Urothelium cell line (cell line): ENCODE measurements at places on chromosomes 6 and 20.

GRCh38 chr6:131773284-131773950 lies 34.4 kb upstream of the ENPP1 start:
- DNase-seq: no peak

GRCh38 chr6:19159089-19159488 lies 678.1 kb upstream of the ID4 start:
- no peak for DNase-seq

DNA sequence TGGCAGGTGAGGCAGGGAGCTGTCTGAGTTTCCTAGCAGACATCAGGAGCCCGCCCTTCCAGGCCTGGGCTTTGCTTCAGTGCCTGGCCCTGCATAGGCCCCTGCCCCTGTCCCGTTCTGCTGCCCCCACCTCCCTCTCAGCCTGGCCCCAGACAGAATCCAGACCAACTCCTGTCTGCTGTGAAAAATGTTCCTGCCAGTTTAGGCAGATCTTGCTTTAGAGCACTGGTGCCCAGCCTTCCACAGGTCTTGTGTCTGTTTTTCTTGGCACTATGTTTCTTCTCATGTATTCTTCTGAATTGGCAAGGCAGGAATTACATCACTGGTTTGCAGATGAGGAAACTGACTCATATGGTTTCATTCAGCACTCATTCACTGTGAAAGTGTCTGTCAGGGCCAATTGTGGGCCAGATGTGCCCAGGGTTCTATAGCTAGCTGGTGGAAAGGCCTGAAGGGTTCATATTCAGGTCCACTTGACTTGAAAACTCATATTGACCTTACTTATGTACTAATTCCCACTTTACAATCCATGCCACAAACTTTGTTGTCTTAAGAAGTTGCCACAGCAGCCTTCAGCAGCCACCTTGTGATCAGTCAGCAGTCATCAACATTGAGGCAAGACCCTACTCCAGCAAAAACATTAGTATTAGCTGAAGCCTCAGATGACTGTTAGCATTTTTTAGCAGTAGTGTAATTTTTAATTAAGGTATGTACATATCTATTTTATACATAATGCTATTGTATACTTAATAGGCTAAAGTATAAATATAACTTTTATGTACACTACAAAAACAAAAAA lies 40.5 kb downstream of the HLA-F start:
- peak; percentile 16 for DNase-seq

DNA sequence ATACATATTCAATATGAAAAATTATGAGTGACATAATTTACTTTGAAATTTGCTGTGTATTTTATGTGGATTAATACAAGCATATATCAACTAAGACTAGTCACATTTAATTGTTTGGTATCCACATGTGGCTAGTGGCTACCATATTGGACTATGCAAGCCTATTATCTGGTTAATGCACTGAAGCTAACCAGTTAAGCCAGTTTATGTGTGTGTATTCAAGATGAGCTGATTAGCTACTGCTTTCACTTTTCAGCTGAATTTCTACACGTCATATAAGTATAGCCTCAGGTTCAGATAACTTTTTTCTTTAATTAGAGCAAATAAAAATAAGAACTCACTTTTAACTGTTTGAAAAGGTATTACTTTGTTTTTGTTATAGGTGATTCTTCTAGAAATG lies 903.7 kb downstream of the TFAP2A start:
- no peak for DNase-seq

GRCh38 chr6:147382945-147383554 lies 125.4 kb upstream of the SAMD5 start:
- peak; percentile 12 for DNase-seq

DNA sequence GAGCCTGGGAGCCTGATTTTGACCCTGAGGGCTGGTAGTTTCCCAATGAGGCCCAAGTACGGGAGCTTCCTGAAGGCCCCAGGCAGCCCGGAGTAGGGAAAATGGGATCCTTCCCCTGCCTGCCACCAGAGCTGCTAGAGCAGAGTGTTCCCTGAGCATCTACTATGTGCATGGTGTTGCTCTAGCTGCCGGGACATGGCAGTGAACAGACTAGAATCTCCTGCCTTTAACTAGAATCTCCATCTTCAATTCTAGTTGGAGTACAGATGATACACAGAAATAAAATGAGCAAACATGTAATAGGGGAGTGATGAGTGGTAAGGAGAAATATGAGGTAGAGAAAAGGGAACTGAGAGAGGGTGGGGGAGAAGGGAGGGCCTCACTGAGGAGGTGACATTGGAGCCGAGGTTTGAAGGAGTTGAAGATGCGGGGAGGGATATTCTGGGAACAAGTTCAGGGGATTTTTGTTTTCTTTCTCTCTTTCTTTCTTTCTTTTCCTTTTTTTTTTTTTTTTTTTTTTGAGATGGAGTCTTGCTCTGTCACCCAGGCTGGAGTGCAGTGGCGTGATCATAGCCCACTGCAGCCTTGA lies 18.5 kb downstream of the VSTM2L start:
- DNase-seq: no peak

- DNase-seq: no peak
Measured at GRCh38 chr6:22222469-22222868, 74.4 kb downstream of the PRL start.

GRCh38 chr6:39934131-39934757 lies at the start of gene MOCS1:
Gene MOCS1, minus strand, starts transcription at chr6:39934462. Its CDS starts 45 bp downstream, at chr6:39934417.
- peak; percentile 91 for DNase-seq

DNA sequence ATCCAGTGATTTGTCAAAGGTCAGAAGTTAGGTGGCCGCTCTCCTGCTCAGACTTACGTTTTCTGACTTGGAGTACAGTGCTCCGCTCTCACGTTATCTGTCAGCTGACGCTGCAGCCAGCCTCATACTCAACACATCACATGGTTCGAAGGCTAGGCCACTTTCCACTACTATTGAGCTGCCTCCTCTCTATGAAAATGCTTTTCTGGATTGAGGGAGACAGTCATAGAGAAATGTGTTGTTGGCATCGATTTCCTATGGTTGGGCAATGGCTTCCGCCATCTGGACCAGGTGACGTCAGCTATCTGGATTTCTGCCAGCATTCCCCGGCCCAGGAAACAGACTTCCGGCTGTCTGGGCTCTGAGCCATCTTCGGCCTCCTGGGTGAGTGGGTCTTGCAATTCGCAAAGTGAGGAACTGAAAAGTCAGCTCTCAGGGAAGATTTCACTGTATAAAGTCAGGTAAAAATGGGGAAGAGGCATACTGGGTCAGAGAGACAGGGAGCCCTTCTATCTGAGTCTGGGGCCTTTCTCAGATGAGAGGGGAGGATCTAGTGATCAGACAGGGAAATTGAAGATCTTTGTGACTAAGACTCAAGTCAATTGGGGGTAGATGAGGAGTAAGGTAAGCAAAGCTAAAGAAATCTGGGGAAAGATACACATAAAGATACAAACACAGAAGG lies 37.5 kb upstream of the IER3 start:
- peak; percentile 86 for DNase-seq

GRCh38 chr6:2866171-2866846 lies 24.6 kb upstream of the SERPINB1 start:
- no peak for DNase-seq

- DNase-seq: no peak
Measured at GRCh38 chr20:3752386-3752759, 15.2 kb downstream of the ADISSP start.

- no peak for DNase-seq
Measured at GRCh38 chr6:4271761-4272470, 136.5 kb upstream of the ECI2 start.

- no peak for DNase-seq
Measured at GRCh38 chr20:25574411-25574810, 10.9 kb downstream of the NINL start.

DNA sequence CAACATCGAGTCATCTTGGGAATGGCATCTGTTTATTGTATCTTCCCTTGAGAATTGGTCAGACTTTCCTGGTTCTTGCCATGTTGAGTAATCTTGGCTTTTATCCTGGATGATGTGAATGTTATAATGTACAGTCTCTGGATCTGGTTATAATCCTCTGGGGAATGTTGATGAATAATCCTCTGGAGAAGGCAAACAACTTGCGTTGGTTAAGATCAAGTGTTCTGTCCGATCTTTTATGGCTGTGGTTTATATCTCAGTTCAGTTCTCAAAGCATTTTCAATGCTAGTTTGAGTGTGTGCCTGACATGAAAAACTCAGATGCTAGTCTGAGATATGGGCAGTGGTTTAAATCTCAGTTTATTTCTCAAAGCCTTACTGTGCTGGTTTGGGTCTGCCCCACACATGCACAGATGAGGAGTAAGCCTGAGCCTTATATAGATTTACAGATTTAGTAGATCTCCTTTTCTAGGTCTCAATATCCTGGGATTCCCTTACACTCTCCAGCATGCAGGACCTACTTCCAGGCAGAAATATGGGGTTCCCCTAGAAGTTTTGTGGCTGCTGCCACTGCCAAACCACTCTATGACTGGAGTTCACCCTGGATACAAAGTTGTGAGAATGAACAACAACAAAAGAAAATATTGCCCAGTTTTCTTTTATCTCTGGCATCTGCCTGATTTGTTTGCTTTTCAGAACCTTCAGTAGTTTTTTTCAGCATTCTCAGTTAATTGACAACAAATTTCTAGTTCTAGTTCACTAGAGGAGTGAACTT lies 191.8 kb upstream of the MAN1A1 start:
- peak; percentile 64 for DNase-seq

DNA sequence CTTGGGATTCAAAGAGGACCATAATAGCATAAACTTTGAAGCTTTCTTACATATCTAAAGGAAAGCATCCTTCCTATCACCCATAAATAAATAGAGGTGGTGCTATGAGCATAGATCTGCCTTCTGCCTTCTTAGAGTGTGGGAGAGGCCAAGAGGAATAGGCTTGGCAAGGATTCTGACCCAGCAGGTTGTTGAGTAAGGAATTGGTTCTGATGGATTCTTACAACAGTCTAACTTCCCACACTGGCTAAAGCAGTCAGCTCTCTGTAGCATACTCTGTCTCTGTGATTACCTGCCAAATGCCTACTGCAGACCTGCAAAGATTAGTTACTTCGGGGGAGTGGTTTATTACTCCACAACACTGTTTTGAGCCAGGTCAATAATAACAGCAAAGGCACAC lies 198.0 kb upstream of the RAB32 start:
- DNase-seq: no peak

- DNase-seq: peak; percentile 91
Measured at GRCh38 chr20:17680836-17681725, 961 bp downstream of the RRBP1 start.

DNA sequence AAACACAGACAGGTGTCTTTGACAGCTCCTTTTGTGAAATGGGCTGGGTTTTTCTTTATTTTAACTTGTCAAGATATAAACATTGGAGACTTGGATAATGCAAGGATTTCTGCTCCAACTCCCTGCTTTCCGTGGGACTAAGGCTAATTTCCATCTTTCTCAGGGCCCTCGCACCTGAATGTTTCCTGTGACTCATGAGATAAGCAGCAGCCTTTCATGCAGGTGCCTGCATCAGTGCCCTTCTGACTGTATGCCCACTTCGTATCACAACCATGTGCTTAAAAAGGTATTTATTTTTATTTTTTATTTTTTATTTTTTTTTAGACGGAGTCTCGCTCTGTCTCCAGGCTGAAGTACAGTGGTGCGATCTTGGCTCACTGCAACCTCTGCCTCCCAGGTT lies 736.1 kb downstream of the DOK5 start:
- DNase-seq: no peak

- no peak for DNase-seq
Measured at GRCh38 chr6:156378853-156379252, 398.3 kb upstream of the ARID1B start.

DNA sequence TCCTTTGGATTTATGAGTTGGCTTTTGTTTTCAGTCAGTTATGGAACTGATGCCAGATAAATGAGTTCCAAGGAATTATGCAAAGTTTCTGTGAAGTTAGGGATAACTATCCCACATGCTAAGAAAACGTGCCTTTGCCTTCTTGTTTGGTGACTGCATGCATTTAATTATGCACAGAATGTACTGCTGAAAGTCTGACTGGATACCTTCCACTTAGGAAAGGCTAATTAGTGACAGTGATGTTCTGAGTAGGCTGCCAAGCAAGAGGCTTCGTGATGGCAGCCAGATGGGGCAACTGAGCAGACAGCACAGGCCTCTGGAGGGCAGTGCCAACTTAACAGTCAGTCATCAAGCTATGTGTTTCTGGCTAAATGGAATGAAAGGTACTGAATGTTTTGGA lies 289.9 kb downstream of the CD109 start:
- DNase-seq: no peak

DNA sequence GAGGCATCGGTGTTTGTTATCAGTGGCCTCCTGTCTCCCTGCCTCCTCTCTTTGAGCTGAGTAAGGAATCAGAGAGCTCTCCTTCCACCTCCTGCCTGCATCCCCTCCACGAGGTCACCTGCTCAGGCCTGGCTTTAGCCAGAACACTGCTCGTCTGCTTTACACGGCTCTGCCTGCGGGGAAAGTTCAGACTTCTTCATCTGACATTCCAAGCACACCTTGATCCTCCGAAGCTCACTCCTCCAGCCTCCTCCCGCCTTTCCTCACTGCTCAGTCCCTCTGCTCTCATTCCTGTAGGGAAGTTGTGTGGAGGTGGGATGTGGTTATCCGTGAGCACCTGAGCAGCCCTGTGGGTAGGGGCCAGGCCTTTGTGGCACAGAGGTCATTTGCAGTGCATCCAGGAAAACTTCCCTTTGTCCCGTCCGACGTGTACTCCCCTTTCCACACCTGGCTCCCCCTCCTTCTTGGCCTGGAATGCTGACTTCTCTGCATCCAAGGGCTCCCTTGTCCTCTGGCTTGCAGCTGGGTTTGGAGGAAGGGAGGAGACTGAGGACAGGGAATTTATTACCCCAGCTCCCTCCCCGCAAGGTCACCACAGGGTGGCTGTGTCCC lies 12.8 kb upstream of the CCDC167 start:
- DNase-seq: no peak

- no peak for DNase-seq
Measured at GRCh38 chr6:14550822-14551221, 433.2 kb downstream of the CD83 start.

- peak; percentile 29 for DNase-seq
Measured at GRCh38 chr20:7673841-7674240, 266.4 kb downstream of the HAO1 start.

GRCh38 chr20:58228484-58229197 lies at the start of gene ANKRD60:
Gene ANKRD60, minus strand, starts transcription at chr20:58228653. Its CDS starts 0 bp downstream, at chr20:58228653.
- no peak for DNase-seq

DNA sequence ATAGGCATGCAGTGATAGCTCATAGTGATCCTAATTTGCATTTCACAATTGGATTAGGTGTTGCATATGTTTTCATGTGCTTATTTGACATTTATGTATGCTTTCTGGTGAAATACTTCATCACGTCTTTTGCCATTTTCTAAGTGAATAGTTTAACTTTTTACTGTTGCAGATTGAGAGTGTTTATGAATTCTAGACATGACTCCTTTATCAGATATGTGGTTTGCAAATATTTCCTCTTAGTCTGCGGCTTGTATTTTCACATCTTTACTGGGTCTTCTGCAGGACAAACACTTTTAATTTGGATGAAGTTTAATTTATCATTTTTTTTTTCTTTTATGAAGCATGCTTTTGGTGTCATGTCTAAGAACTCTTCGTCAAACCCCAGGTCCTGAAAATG lies 39.2 kb downstream of the CCN2 start:
- DNase-seq: no peak

DNA sequence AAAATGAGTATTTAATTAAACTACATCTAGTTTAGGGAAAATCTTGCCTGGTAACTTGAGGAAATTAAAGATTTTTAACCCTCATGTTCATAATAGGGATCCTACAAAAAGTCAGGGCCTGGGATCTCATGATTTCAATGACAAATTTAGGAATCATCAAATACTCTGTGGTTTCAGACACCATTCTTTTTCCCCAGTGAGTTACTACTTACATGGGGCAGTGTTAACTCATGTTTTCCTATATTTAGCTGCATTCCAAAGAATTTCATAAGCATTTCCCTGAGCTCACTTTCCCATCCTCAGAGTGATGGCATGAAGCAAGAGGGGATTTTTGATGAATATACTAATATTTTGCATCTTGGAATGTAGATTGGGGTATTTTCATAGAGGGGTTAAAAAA lies 321.7 kb downstream of the CENPW start:
- no peak for DNase-seq
